ENCODE measurements at places on chromosomes 6 and 20.

DNA sequence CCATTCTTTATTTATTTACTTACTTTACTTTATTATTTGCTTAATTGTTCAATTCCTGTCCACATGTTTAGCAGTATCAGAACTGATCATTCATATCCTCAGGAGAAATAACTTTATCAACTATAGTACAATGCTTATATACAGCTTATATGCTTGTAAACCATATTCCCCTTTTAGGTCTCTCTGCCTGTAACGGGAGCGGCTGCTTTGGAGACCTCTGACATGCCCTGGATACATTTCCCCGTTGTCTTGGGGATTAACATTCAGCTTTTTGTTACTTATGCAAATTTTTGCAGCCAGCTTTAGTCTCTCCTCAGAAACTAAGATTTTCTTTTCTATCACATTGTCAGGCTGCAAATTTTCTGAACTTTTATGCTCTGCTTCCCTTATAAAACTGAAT, 17.6 kb upstream of the FUT9 start:
- no peak for DNase-seq

DNA sequence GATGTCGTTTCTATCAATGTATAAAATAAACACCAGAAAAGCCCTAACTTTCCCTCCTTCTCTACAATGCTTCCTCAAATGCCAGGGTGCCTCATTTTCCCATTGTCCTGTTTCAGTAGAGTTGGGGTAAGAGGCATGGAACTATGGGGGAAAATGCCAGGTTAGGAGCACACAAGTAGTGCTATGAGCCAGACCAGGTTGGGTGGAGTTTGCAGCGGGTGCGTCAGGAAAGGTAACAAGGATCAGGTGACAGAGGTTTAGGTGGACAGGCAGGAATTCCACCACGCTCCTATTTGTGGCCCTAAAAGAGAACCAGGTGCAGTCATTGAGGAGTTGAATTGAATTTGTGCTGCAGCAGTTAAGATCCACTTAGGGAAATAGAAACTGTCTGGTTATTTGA, 36.5 kb downstream of the SYTL3 start:
- no peak for DNase-seq

- no peak for DNase-seq
These were observed 423.8 kb upstream of the ID4 start for GRCh38 chr6:19413323-19413722.

DNA sequence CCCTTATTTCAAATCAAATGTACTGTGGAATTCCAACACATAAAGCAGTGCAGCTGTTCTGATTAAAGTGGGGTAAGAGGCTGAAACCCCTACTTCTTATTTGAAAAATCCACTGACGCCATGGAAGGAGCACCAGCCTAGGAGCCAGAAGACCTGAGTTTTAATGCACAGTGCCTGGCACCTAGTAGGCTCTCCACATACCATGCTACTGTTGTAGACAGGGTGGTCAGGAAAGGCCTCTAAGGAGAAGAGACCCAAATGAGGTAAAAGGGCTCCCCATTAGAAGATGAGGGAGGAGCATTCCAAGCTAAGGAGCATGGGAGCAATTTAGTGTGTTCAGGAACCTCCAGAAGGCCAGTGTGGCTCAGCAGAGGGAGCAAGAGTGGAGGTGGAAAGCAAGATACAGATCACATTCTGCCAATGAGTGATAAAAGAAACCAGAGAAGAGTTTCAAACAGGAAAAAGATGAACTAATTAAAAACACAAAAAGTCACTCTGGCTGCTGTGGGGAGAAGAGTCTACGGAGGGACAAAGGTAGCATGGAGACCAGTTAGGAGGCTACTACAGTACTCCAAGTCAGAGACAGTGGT, 11.8 kb upstream of the ZNF76 start:
- no peak for DNase-seq

- DNase-seq = no peak
These were observed 22.9 kb upstream of the PLEKHG1 start for GRCh38 chr6:150576651-150577226.

DNA sequence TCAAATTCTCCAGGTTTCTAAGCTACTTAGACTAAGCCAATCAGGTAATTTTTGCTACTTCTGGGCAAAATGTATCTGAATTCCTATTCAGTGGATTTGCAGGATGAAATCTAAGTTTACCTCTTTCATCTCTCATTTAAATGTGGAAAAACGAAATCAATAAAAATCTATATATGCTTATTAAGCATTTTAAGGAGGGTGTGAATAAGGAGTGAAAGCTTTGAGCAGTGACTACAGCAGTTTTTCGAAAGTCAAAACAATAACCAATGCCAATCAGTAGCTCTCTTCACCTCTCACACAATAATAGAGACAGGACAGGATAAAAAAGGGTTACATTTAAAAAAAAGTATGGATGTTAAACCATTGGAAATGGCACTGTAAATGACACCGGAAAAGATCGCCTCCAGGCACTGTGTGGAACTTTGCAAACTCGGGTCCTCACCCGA, 476 bp upstream of the BCKDHB start:
- no peak for DNase-seq

DNA sequence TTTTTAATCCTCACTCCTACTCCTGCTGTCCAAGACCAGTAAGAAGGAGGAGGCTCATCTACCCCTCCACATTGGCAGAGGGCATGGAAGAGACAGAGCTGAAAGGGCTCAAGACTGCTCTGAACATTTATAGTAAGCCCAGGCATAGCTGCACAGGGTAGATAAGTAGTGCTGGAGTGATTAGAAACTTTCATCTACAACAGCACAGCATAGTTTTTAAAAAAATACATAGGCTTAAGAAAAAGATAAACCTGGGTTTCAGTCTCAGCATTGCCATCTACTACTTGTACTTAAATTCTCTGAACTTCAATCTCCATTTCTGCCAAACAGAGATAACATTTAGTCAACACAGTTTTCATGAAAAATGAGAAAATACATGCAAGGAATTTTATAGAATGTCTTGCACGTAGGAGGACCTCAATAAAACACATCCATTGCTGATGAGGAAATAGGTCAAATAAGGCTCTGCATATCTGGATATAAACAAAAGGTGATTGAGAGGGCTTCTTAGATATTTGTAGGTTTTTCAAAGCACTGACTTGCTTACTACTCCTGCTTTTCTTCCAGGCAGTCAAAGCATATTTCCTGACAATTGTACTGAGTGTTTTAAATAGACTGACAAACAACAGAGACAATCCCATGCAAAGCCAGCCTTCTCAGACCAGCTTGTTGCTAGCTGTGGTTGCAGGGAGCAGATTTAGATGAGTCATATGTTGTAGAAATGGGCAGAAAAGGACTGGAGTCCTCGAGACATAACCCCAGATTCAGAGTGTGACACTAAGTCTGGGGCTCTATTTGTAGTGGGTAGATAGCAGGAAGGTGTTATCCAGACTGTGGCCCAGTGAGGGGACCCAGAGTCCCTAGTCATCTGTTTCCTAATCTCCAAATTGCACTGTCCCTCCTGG, 107.4 kb upstream of the TAB2 start:
- DNase-seq = no peak

GRCh38 chr6:70414813-70415212, 1.5 kb downstream of the FAM135A start:
- no peak for DNase-seq

GRCh38 chr6:131854803-131855202, 47.0 kb downstream of the ENPP1 start:
- DNase-seq = no peak

- DNase-seq = no peak
These were observed 444.2 kb upstream of the JAG1 start for GRCh38 chr20:11117808-11118528.

GRCh38 chr20:43904827-43905177, 9.8 kb upstream of the TOX2 start:
- DNase-seq = no peak
